ENCODE measurements at places on chromosomes 3 and 15.

DNA sequence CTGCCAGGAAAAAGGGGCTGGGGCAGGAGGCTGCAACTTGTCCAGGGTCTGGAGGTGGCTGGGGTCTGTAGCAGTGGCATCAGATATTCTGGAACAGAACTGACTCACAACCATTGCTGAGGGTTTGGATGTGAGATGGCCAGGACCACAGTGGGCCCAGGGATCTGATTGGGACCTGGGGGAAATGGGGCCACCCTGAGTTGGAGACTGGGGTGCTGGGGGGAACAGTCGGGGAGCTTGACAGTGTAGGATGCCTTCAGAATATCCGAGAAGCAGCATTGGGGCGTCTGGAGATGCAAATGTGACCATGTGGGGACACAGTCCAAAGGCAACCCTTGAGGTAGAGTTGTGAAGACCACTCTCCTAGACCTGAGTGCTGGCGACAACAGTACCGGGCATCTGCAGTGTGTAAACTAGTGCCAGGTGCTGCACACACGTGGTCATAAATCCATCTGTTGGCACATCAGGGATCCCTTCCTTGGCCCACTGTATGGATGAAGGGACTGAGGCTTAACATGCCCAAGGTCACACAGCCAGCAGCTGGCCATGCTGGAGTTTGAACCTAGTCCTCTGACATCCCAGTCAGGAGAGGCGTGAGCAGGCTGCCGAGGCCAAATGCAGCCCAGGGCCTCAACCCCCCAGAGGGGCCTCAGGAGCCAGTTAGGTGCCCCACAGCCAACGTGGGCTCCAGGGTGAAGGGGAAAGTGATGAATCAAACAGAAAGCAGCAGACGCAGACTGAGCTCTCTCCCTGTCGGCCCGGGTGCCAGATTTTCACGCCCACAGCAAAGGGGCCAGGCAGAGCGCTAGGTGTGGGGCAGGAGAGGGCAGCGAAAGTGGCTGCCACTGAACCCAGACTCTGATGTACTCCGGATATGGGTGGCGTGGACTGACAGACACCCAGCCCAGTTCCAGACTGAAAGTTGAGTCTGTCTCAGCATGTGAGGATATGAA is 18.8 kb downstream of the HEMK1 start:
- no peak for DNase-seq

- DNase-seq: no peak
These were observed 260.5 kb downstream of the C3orf38 start for GRCh38 chr3:88410259-88410658.

GRCh38 chr15:43094416-43095030 is 11.3 kb downstream of the UBR1 start:
- no peak for DNase-seq

DNA sequence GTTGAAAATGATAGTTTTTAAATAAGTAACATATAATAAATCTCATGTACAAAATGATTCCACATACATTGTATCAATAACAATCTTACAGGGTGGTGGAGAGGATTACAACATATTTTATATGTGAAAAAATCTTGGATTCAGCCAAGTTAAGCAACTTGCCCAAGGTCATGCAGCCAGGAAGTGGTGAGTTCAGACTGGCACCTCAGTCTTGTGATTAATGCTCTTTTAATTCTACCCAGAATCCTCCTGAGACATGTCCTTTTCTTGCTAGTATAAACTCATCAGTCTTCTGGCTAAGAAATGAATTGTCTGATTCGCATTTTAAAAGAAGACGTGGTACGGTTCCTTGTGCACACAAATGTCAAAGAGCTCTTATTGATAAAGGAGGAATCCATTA is 4.5 kb upstream of the MYRIP start:
- DNase-seq: no peak

DNA sequence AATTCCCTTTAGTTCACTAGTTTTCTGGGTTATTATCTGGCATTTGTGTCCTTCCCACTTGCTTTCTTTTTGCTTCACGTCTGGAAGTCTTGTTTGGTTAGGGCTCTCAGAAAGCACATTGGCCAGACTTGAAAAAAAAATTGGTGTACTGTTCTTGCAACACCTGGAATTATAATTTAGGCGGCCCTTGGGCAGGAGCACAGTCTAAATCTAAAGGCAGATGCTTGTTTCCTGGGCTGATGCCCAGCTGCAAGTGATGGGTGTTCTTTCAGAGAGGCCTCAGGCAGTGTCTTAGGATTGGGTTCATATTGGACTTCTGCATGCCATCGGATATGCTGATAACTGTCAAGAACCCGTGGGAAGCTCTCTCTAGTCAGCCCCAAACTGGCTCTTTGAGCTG is 521.5 kb downstream of the PDCD6IP start:
- no peak for DNase-seq

DNA sequence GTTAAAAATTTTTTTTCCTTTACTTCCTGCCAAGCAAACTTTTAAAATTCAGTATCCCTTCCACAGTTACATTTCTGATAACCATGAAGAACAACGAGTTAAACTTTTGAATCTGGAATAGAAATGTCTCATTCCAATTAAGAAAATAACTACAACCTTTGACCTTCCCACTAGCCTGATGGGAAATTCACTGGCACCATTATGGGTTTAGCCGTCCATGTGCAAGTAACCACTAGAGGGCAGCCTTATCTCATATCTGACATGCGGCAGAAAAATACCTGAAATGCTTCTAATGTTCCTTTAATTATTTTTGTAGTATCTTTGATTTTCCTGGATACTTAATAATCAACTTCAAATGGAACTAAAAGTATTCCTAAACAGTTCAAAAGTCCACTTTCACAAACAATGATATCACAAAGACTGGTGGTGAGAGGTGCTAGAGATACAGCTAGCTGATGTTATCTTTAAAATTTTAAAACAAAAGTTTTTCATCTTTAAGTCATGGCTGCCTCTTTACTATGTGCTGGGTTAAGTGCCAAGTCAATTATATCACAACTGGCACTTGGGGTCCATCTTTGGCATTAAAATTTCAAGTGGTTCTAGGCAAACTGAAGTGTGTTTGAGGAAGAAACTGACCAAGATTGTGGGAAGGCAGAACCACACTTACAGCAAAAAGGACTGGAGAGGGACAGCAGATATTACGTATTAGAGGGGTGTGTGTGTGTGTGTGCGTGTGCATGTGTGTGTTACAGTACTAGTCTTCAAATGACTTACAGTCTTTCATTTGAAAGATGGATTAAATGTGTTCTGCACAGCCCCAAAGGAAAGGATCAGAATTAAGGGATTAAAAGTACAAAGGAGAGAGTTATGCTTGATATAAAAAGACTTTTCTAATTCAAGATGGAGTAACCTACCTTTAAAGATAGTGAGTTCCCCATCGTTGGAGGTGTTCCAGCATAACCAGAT is 107.1 kb upstream of the ICE2 start:
- DNase-seq: peak; percentile 76

DNA sequence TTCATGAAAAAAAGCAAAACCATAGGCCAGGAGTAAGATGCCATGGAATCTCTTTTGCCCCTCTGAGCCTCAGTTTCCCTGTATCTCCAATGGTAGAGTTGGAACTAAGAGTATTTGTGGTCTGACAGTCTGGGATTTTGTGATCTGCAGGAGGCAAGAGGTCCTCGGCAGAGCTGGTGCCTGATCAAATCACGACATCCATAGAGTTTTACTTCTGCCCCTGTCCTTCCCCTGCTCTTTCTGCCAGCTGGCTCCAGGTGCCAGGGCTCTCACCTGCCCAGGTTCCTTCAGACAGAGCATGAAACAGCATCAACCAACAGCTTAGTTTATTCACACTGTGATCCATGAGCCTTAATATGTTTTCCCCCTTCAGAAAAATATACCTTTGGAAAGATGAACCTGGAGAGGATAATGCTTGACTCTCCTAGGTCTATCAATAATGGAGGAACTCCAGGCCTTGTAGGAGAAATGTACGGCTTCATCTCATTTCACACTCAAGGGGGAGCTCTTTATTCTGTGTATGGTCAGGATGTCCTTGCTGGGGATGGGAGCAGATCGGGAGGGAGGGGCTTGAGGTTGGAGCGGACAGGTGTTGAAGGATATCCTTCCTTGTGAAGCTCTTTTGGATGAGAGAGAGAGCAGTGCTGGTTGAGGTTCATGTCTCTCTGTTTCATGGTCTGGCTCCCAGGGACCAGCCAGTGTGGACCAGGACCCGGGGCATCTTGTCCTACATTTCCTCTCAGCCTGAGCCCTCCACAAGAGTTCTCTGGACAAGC is 309.9 kb downstream of the RPLP1 start:
- DNase-seq: no peak
